ENCODE measurements at places on chromosomes 2 and 18.

DNA sequence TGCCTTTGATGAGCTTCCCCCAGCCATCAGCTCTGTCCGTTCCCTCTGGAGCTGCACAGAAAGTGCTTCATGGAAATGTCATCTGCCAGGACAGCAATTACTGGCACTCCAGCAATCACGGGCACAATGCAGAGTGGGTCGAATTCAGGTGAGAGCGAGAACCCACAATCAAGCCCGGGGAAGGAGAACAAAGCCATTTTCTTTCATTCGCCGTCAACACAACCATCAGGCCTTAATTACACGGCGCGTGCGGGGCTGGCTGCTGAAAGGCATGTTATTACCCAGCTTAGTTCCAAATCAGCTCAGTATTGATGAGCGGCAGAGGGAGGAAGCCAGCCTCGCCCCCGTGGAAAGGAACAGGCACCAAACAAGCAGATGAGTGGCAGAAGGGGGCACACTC lies 143.9 kb downstream of the MYT1L start:
- no peak for DNase-seq

DNA sequence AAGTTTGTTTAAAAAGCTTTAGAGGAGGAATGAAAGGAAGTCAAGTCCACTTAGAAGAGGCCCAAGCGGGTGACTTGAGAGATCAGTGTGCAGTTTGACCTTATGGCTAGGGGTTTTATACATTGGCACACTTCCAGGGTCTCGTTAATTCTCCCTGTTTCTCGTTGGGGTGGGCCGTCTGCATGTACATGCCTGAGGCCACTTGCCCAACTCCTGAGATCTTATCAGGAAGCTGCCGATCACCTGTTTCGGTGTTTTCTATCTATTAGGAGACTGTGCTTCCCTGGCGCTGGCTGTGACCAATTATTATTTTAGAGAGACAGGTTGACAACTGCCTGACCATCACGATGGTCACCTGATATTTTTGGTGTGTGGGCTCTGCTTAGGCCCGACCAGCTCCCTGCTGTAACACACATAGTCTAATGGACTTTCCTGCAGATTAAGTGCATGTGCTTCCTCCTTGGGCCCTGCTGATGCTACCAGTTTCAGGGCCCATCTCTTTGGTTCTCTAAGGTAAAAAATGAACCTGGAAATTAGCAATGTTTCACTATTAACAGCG lies 31.0 kb upstream of the MSH6 start:
- no peak for DNase-seq

GRCh38 chr18:5618047-5618688 lies 74.4 kb upstream of the EPB41L3 start:
- DNase-seq, result no peak

DNA sequence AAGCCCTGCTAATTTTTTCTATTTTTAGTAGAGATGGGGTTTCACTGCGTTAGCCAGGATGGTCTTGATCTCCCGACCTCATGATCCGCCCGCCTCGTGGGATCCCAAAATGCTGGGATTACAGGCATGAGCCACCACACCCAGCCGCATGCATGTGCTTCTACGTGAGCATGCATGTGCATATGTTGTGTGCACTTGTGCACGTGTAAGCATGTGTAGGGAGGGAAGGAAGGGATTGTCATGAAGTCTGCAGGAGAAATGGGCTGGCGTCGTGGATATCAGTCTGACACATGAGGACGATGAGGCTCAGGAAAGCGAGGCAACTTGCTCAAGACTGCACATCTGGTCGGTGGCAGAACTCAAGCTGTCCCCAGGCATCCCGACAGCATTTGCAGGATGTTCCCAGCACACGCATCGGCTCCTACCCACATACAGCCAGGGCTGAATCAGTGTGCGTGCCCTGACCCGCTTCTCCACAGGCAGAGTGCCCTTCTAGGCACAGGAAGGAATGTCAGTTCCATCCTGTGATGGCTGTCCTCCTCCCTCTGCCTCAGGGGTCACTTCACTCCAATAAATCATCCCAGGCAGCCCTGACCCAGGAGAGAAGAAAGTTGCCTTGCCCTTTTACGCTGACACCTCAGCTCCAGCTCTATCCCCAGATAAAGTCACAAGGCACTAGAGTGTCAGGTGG lies 49.9 kb upstream of the SLC14A2 start:
- no peak for DNase-seq

DNA sequence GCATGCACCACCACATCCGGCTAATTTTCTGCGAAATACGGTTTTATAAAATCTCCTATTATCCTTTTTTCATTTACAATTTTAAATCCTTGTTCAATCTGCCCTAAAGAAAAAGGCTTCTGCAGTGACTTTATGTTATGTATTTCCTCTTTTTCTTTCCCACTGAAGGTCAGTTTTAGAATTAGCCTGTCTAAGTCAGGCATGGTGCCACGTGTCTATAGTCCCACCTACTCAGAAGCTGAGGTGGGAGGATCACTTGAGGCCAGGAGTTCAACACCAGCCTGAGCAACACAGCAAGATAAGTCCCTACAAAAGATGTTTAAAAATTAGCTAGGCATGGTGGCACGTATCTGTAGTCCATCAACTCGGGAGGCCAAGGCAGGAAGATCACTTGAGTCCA lies 39.8 kb upstream of the TNFRSF11A start:
- DNase-seq, result no peak

DNA sequence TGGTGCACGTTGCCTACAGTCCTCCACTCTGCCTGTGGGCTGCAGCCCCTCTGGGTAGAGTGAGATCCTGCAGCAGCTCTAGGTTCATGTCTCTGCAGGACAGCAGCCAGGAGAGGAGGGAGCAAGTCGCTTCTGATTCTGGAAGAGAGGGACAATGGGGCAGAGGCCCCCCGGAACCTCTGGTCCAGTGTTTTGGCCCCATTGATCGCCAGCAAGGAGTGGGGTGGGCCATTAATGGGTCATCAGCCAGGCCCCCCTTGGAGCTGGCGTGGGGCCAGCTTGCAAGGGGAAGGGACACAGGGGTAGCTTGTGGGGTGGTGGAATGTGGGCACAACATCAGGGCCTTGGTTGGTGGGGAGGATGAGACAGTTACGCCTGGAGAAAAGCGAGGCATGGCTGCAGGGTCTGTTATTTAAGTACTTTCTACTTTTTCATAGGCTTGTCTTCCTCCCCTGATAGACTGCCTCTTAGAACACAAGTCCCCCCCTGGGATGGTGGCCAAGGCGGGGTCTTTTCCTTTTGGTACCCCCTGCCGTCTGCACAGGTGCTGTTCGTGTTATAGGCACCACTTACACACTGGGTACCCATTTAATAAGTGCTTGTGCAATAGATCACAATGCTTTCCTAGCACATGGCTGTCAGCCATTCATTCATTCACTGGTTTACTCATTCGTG lies 44.6 kb downstream of the INHBB start:
- no peak for DNase-seq

DNA sequence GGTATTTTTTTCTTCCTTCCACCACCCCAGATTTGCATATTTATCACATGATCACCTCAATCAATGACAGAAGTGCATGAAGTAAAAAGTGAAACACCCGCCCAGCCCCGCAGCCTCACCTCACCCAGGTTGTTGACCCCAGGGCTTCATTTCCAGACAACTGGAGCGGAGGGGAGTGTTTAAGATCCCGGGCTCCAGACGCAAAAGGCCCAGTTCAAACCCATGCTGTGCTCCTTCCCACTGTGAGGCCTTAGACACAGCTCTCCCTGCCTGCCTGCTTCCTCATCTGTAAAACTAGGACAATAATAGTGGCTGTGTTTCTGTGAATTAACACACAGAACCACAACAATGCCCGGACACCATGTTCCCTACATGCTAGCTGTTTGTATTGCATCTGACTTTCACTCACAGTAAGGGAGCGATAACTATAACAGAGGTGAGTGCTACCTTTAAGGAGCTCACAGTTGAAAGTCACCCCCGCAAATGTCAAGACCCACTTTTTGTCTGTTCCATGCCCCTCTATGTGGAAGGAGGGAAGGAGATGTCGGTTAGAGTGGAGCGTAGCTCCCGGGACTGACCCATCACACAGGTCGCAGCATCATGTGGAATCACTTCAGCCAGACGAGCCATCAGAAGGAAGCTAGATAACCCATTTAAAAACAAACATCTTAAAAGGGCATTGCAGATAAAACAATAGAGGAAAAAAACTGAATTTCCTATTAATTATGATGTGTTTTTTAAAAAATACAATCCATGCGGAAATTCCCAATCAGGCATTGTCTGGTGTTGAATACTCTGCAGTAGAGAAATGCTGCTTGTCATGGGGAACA lies 77.5 kb upstream of the DAPL1 start:
- no peak for DNase-seq

GRCh38 chr2:12637754-12638153 lies 79.0 kb upstream of the TRIB2 start:
- DNase-seq, result no peak

GRCh38 chr2:163490281-163490680 lies 245.5 kb downstream of the FIGN start:
- DNase-seq, result no peak

GRCh38 chr2:188956290-188956689 lies 17.9 kb upstream of the COL3A1 start:
- DNase-seq, result no peak

DNA sequence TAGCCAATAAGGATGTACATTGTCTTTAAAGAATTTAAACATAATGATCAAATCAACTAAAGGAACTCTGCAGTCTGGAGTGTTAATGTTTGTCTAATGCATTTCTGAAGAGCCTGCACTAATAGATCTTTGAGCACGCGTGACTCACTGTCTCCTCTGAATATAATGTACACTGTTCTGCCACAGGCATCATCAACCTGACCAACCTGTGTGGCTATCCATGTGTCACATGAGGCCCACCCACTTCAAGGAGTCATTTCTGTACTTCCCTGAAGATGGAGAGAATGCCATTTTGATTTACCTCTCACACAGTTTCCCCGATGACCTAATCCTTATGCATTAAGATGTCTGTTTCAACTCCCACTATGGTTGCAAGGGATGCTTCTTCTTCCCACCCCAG lies 434.0 kb upstream of the SPHKAP start:
- DNase-seq, result no peak

- DNase-seq, result no peak
These were observed 30.0 kb upstream of the HS6ST1 start for GRCh38 chr2:128348701-128349100.

DNA sequence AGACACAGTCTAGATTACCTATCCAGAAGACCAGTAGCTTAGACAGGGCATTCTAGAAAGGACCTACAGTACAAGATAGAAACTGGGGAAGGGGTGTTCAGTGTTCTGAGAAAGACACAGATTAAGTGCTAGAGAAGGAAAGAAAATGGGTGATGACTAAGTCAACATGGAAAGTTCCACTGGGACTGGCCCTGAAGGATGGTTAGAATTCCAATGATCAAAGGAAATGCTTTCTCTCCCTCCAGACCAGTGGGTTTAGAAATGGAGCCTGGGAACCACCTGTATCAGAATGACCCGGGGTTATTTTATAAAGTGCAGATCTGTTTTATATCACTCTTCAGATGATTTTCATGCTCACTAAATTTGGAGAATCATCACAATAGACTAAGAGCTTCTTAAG lies 5.8 kb upstream of the COLEC12 start:
- no peak for DNase-seq

DNA sequence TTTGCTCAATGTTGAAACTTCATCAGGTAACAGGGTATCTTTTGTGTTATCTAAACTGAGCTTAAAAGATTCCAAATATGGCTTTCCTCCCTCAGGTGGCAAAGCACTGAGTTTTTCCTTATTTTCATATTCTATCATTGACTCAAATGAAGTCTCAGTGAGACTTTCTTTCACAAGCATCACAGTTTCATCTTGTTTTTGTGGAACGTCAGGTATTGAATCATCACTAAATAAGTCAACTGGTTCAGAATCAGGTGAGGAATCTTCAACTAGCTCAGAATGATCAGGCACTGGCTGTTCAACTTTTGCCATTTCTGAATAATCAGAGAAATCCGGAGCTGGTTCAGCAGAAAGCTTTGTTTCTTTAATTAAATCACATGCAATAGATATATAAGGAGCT lies 24.6 kb downstream of the RTN4 start:
- DNase-seq, result no peak

GRCh38 chr2:101775092-101775491 lies 77.6 kb downstream of the MAP4K4 start:
- DNase-seq, result no peak

DNA sequence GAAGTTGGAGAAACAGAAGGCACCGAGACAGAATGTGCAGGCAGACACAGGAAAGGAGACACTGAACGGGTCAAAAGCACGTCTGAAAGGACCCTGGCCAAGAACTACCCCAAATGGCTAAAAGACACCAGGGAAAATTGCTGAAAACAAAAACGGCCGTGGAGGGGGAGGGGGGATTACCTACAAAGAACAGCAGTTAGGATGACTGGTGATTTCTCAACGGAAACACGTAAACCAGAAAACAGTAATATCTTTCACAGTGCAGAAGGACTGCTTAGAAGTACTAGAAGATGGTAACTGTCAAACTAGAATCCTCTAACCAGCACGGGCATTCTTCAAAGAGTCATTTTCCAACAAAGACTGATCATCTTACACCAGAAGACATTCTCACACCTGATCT lies 142.6 kb downstream of the HDAC4 start:
- DNase-seq, result no peak

- DNase-seq, result no peak
These were observed 376.2 kb downstream of the ZNF521 start for GRCh38 chr18:24975496-24976372.

GRCh38 chr2:201257381-201257955 lies 2.9 kb upstream of the CASP8 start:
- no peak for DNase-seq

GRCh38 chr2:223941579-223942277 lies 3.4 kb downstream of the WDFY1 start:
- no peak for DNase-seq

DNA sequence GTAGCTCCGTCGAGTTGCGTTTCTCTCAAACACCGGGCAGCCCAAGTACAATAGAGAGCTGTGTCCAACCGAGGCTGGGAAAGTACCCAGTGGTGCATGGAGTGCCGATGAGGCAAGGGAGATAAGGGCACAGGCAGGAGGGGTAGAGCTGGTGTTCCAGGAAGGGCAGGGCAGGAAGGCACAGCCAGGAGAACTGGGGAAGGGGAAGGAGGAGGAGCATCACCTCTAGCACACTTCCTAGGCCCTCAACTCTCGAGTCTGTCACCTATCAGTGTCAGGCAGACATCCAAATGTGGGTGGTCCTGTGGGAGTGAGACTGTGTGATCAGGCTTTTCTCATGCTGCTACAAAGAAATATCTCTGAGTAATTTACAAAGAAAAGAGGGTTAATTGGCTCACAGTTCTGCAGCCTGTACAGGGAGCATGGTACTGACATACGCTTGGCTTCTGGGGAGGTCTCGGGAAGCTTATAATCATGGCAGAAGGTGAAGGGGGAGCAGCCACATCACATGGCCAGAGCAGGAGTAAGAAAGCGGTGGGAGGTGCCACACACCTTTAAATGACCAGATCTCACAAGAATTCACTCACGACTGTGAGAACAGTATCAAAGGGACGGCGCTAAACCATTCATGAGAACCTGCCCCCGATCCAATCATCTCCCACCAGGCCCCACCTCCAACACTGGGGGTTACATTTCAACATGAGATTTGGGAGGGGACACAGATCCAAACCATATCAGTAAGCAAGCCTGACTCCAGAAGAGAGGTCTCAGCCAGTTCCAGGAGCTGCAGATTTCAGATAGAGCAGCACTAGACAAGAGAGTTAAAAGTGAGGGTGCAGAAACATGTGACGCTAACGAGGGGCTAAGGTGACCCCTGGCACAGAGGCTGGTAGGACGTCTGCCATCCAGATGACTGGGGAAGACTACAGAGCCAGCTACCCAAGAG lies 75.7 kb downstream of the MBOAT2 start:
- DNase-seq, result no peak

All from NCI-H1694 (cell line).